ENCODE measurements at places on chromosomes 12 and 14.
A peak's percentile ranks its signal among the peaks of the same experiment; 100 is the strongest.

DNA sequence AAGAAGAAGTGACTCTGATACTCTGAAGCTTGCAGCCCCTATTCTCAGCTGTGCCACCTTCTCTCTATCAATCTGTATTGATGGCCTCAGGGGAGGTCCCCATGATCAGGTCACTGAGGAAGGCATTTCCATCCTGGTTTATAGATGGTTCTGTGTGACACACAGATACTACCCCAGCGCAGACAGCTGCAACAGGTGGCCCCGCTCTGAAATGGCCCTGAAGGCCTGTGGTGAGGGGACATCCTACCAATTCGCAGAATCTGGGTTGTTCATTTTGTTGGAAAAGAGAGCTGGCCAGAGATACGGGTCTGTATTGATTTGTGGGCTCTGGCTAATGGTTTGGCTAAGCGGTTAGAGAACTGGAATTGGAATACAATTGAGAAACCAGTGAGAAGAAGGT is 21.7 kb downstream of the DLK1 start:
- no peak for DNase-seq

DNA sequence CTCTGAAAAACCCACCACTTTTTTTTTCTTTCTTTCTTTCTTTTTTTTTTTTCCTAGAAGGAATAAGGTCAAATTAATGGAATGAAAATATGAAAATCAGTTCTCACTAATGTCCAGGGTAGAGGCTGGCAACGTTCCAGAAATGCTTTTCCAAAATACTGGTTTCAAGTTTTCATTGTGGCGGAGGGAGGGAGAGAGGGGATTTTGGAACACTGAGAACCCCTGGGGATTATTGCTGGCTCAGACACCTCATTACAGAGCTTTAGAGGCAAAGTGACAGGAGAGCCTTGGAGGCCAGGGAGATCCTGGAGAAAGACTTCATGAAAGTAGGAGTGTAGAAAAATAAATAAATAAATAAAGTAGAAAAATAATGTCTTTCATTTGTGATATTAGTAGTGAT is 45.4 kb downstream of the ALX1 start:
- no peak for DNase-seq

- DNase-seq: peak; percentile 45
These were observed 14.7 kb upstream of the ZNF385A start for GRCh38 chr12:54398995-54399793.

GRCh38 chr14:96538097-96538989 is 36.2 kb downstream of the PAPOLA start:
- no peak for DNase-seq

- peak; percentile 62 for DNase-seq
These were observed 95.1 kb downstream of the UNC79 start for GRCh38 chr14:93525696-93526451.

DNA sequence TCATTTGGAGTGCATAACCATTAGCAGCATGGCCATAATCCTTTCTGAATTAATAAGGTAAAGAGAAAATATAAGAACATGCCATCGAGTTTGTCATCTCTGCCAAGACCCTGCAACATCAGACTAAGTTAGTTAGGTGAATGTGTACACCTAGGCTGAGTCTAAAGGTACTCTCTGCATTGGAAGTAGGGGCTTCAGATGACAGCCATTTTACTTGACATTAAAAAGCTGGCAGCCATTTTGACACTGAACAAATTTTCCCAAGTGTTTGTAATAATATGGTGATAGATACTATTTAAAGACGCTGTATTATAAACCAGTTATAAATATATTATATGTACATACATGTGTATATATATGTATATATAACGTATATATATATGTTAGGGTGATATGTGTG is 79.0 kb downstream of the SUDS3 start:
- DNase-seq: no peak

- DNase-seq: no peak
These were observed 117.5 kb downstream of the ASCL4 start for GRCh38 chr12:107891967-107892366.

DNA sequence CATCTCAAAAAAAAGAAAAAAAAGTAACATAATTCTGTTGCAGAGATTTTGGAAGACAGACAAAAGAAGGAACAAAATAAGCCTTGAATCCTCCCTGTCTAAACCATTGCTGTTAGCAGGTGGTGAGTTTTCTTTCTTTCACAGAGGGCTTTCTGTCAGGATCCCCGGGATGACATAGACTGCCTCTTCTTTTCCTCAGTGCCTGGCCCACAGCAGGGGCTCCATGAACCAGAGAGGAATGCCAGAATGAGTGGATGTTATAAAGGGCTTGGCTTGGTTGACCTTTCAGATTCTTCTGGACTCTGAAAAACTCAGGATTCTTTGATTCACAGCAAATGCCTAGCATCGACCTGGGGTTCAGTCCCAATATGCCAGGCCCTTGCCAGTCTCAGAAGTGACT is 45.8 kb upstream of the CORO1C start:
- no peak for DNase-seq

DNA sequence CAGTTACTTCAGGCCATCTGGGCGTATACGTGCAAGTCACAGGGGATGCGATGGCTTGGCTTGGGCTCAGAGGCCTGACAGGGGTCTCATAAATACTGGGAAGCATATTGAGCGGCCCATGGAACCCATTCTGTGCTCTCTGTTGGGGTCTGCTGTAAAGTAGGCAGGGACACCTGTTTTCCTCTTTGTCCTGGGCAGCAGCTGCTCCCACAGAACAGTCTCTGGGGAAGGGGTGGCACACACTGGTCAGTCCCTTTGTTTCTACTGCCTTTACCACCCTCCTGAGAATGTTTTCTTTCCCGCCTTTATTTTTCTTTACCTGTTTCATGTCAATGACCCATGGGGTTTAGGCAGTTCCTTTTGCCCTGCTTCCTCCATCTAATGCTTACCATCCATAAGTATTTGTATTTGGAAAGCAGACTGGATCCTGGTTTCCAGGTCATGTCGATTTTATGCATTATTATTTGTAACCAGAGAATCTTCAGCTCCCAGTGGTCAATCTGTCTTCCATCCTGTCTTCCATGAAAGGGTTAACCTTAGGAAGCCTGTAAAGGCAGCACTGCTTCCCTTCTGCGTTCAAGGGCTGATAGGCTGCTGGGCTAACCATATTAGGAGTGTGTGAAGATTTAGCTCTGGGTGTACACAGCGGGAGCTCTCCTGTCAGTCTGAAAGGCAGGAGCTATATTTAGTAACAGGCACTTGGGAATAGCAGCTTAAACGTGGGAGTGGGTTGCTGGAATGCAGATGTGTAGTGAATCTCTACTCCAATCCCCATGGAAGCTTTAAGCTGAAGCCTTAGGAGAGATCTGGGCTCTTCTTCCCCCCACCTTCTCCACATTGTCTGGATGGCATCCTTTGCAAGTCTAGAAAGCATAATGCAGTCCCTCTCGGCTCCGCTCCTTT is 124.0 kb downstream of the DYRK2 start:
- DNase-seq: peak; percentile 75

- DNase-seq: no peak
These were observed 19.4 kb upstream of the EML1 start for GRCh38 chr14:99773521-99774497.

GRCh38 chr14:103302966-103303365 is 31.1 kb upstream of the EIF5 start:
- DNase-seq: no peak

- DNase-seq: no peak
These were observed 13.0 kb downstream of the TBX5 start for GRCh38 chr12:114392909-114393308.

- DNase-seq: no peak
These were observed 6.2 kb upstream of the SLC15A4 start for GRCh38 chr12:128829861-128830504.

GRCh38 chr14:95663226-95663797 is 22.9 kb upstream of the TCL1B start:
- DNase-seq: no peak

- DNase-seq: no peak
These were observed 183.9 kb downstream of the ETNK1 start for GRCh38 chr12:22808860-22809259.

GRCh38 chr14:99579903-99580571 is 24.0 kb downstream of the CCDC85C start:
- DNase-seq: peak; percentile 95

- DNase-seq: no peak
These were observed 39.3 kb downstream of the FIGNL2 start for GRCh38 chr12:51809193-51809592.
